Stimulated activated CD4-positive, alpha-beta T cell treated with anti-CD3 and anti-CD28 coated beads, Interleukin-2, amount 100 ng/mL, for 24 hours (primary cell): ENCODE measurements at places on chromosomes 16 and 17.

DNA sequence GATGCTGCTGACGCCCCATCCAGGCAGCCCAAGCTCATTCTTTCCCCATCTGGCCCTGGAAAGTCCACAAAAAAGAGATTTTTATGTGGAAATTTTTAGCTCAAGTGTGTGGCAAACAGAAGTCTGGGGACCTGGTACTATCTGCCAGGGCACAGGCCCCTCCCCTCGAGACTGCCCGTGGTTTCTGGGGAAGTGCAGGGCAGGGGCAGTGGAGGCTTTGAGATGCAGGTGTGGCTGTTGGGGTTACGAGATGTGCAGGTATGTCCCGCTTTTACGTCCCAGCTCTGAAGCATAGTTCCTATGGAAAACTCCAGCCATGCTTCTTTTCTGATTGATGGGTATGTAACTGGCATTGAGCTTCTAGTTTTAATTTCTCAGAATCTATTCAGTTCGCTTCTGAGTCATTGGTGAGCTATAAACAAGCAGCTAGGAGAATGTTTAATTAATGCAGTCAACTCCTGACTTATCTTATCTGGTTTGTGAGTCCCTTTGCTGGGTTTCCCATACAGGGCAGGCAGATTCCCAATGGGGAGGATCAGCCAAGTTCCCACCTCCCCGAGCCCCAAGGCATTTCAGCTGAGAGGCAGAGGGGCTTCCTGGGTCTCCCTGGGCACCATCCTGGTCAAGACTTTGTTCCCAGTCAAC, 16.2 kb downstream of the TBX4 start:
- no peak for DNase-seq

DNA sequence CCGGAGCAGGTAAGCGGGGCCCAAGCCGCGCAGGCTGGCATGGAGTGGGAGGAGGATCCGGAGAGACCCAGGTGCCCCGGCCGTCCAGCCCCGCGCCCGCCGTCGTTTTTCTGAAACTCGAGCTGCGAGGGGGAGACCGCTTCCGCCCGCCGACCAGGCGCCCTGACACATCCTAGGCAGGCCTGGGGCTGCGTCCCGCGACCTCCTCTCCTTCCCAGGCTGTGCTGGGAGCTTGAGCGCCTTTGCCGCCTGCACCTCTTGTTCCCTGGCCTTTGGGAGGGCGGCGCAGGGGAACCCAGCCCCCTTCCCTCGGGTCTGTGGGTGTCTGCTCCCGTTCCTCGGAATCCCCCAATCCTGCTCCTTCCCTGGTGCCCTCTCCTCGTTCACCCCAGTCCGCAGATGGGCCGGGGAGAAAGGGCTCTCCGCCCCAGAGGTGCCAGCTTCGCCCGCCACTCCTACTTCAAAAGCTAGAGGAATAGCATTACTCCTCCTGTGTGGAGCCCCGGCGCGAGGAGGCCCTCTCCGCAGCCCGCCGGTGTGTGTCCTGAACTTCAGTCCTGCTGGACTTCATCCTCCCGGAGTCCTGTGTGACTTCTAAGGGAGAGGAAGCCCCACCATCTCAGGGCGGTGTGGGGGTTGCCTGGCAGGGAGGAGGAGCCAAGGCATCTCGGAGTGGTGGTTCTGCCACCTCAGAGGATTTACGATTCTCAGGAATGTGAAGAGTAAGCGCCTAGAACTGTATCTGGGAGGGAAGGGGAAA, 1.0 kb downstream of the NHERF1 start:
- peak; percentile 51 for DNase-seq

GRCh38 chr16:51637770-51638094, 486.7 kb upstream of the SALL1 start:
- DNase-seq, result no peak

- no peak for DNase-seq
Observed at GRCh38 chr16:12971241-12971640, 69.8 kb downstream of the SHISA9 start.

DNA sequence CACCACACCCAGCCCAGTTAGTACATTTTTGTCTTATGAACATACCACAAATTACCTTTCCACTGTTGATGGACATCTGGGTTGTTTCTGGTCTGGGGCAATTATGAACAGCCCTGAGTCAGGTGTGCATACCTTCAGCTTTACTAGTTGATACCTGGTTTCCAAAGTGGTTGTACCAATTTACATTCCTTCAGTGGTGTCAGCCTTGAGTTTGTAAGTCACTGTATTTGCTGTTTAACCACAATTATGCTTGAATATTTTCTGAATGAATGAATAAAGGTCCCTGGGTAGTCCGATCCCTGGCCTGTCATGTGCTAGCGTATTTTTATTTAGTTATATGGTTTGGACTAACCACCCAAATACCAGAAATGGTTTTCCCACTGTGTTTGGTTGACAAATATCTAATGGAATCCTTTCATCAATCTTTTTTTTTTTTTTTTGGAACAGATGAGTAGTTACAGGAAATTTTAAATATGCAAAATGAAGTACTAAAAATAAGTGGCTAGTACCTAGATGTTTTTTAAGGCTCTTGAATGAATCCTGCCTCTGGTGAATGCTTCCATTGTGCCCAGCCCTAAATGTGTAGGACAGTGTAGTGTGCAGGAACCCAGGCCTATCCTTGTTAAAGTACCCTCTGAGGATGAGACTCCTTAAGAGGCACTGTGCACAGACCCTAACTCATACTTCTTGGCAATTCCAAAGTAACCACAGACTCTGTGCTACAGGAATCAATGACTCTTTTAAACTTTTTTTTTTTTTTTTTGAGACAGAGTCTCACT, 3.7 kb downstream of the DUSP14 start:
- no peak for DNase-seq

DNA sequence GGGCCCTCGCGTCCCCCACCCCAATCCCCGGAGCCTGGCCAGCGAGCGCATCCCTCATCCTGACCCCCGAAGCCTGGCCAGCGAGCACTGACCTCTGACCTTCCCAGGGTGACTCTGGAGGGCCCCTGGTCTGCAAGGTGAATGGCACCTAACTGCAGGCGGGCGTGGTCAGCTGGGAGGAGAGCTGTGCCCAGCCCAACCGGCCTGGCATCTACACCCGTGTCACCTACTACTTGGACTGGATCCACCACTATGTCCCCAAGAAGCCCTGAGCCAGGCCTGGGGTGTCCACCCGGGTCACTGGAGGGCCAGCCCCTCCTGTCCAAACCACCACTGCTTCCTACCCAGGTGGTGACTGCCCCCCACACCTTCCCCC, 2.3 kb downstream of the TPSD1 start:
- DNase-seq, result no peak

- DNase-seq, result peak; percentile 54
Observed at GRCh38 chr16:68289621-68290329, 21.0 kb downstream of the SLC7A6OS start.

DNA sequence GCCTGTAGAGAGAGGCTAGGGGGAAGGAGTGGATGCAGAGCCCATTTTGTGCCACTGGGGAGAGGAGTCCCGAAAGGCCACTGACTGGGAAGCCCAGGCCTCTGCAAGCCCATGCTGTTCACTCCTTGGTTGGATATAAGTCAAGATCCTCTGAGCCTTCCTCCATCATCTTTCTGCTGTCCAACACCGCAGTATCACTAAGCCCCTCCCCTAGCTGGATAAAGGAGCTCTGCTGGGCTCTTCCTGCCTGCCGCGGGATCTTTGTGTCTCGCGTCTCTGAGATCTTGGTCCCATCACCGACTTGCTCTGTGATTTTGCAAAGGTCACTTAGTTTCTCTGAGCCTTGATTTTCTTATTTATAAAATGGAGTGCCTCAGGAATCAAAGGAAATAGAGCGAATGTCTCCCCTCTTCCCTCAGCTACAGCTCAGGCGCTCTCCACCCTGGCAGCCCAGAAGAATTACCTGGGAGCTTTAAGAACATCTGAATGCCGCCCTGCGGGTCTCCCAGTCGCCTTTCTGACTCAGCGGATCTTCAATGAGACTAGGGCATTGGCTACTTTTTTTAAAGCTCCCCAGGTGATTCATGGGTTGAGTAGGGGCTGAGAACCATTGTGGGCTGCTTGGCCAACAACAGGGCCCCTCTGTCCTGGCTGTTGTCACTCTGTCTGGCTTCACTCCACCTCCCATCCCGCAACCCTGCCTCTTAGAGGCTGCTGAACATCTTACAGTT, 25.2 kb upstream of the TMEM220 start:
- no peak for DNase-seq

DNA sequence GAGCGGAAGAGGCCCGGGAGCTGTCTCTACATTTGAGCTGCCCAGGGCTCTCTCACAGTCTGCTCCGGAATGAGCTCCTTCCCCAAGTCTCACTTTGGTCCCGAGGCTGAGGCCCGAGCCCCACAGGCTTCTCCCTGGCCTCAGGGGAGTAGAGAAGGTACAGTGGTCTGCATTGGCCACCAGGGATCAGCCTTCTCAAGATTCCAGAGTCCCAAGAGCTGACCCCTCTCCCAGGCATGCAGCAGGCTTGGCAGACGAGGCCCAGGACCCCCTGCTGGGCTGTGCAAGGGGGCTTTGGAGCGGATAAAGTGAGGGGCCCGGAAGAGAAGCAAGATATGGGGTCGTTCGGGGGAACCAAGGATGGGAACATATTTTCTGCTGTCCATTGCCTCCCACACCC, 3.1 kb downstream of the PRSS27 start:
- DNase-seq, result no peak

DNA sequence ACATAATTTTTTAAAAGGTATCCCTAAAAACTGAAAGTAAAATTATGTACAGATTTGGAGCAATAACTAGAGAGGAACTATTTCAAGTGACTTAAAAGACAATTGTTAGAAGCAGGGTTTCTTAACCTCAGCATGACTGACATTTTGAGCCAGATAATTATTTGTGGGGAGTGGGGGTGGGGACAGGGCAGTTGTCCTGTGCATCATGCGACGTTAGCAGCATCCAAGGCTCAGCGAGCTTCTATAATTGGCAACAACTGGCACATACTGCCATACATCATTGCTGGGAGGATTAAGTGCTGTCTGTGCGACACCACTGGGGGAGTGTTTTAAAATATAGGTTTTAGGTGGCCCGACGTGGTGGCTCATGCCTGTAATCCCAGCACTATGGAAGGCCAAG, 27.1 kb downstream of the GABARAPL2 start:
- no peak for DNase-seq

- DNase-seq, result no peak
Observed at GRCh38 chr16:56998861-56999260, 9.5 kb downstream of the NLRC5 start.

DNA sequence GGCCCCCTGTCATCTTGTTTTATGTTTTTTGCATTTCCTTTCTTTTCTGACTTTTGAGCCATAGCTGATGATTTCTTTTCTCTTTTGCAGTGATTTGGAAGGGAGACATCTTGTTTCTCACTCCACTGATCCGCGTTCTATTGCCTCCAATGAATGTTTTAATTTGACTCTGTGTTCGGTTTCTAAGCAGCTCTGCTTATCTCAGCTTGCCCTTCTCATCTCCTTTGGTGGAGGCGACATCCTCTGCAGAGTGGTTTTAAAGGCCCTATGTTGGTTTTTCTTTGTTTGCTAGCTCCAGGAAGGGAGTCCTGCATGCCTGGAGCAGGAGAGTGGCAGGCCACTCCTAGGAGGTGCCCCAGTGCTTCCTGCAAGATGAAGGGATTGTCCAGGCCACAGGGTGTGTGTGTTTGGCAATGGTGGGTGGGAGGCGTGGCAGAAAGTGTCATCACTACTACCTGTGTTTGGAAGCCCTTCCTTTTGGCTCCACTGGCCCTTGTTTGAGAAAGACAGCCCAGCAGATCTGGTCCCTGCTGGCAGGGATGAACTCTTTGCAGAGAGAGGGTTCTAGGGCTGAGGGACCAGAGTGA, 13.6 kb downstream of the SMPD3 start:
- no peak for DNase-seq

GRCh38 chr16:30697264-30698138, 1.5 kb upstream of the SRCAP start:
- no peak for DNase-seq

- DNase-seq, result no peak
Observed at GRCh38 chr16:54645345-54645744, 285.3 kb upstream of the IRX5 start.

- no peak for DNase-seq
Observed at GRCh38 chr17:3035968-3036280, 27.5 kb downstream of the OR1D5 start.

DNA sequence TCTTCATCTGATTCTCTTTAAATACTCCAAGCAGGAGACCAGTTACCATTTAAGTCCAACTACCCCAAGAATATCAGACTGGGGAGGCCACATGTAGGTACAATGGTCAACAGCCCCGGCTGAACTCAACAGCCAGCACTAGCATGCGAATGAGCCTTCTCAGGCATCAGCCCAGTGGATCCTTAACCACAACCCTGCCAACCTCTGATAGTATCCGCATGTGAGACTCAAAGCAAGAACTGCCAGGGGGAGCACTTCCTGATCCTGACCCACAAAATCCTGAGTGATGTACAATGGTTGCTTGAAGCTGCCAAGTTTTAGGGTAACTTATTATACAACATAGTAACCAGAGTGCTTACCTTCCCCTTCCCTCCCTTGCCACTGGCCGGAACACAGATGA, 4.0 kb downstream of the PYY start:
- DNase-seq, result no peak

GRCh38 chr17:49687878-49688491, 10.1 kb upstream of the SPOP start:
- no peak for DNase-seq

DNA sequence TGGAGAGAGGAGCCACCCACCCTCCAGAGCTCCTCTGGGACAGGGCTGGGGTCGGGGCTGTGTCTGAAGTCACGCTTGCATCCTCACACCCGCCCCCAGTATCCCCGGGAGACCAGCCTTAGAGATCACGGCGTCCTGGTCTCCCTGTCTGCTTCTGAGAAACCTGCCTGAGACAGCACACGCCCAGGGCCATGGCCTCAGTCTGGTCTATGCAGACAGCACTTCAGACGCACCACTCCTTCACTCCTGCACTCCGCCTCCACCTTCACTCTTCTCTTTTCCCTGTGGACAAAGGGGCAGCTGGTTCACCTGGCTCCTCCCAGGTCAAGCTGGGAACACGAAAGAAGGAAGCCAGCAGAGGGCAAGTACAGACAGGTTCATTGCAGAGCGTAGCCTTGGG, 248.0 kb upstream of the GSE1 start:
- DNase-seq, result no peak

DNA sequence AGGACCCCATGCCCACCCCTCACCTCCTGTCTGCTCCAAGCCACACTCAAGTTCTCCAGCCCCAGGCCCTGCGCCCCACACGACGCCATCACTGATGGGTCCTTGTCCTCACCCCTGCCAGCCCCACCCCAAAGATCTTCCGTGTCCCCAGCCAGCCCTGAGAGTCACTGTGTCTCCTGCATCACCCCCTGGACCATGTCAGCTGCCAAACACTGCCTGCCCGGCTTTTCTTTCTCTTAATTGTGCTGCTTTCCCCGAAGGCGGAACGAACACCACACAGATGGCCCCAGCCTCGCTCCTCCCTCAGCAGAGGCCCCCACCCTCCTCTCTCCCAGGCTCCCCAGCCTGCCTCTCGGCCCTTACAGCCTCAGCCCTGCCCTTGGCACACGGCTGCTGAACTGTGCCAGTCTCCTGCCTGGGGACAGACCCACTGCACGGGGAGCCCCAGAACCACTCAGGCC, 4.8 kb upstream of the GAA start:
- DNase-seq, result no peak

DNA sequence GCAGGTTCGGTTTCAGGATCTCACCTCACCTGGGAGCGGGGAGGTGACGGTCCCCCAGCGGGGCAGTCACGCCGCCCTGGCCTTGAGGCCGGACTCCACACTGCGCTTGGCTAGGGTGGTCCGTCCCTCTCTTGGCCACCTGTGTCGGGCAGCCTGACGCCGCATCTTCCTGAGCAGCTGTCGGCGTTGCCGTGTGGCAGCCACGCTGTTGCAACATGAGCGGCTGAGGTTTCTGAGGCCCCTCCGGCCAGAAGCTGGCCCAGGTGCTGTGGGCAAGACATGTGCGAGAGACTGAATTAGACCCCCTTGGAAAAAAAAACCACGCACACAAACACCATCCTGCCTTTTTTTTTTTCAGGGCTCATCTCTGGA, 49.2 kb downstream of the IRF8 start:
- no peak for DNase-seq
